Activated CD4-positive, alpha-beta T cell treated with anti-CD3 and anti-CD28 coated beads for 4 hours (primary cell): ENCODE measurements at places on chromosomes 2 and 18.

DNA sequence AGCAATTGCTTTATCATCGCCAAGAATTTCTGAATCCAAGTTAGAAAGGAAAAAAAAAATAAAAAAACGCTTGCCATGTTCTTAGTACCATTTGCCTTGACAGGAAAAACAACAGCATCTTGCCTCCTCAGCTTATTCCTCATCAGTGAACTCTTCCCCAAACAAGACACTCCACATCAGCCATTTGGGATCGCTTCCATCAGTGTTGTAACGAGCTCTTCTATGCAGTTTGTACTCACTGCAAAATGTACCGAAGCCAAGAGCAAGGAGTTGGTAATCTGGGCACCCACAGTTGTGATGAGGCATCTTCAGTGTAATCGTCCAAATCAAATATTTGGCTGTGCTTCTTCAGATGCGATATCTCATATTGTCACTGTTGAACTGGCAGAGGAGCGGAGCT, 503.7 kb downstream of the TMEM182 start:
- no peak for DNase-seq

DNA sequence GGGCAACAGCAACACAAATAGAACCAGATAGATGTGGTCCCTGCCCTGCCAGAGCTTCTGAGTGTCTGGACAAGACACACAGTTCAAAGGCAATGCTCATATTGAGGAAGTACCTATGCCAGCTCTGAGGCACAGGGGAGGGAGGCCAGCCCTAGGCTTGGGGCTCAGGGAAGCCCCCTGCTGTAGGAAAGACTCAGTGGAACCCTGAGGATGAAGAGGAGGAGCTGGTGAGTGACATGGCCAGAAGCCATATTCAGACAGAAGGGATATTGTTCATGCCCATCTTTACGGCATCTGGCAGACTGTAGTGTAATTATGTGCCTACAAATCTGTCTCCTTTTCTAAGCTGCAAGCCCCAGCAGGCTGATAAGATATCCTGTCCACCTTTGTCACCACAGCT, 8.8 kb downstream of the SIGLEC15 start:
- no peak for DNase-seq

DNA sequence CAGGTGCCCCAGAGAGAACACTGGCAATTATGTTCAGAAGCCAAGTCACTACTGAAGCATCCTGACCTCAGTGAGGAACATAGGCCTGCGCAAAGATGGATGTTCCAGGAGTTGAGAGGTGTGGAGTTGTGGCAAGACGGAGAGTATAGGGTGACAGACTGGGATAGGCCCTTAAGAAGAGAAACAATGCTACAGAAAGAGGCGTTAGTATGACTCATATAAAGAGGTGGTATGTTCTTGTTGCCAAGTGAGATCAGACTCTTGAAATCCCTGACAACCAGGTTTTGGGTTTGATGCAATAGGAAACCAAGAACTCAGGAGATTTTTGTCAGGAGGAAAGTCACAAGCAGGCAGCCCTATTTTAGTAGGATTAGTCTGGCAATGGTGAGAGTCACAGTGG, 185.6 kb downstream of the RIT2 start:
- DNase-seq = no peak

GRCh38 chr2:5077479-5078089, 614.6 kb upstream of the SOX11 start:
- no peak for DNase-seq

DNA sequence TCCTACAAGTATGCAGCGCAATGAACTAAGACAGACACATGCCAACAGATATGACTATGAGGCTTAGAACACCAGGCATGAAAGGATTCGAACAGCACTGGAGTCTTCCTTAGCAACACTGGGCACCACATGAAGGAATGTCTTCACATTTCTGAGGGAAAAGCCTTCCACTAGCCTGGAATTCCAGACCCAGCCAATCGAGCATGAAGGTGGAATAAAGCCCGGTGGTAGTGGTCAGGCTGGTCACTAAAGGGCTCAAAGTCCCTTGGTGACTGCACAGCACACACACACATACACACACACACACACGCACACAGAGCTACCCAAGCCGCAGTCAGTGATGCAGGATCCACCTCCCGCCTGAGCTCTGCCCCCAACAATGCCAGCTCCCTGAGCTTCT, 19.7 kb upstream of the SFXN5 start:
- no peak for DNase-seq

DNA sequence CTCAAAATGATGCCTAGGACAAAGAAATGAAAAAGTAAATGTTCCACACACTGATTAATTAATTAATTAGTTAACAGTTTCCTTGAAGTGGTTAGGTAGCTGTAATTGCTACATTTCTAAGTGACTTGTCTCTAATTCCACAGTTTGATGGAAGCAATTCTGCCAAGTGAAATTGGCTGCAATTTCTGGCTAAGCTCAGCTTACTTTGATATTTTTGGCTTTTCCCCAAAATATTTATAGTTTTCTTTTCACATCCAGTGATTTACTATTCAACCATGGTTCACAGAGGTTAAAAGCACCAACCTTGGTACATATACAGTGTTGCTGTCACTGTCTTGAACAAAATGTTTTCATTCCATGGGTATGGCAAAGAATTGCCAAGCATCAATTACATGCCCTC, 459.5 kb upstream of the CDH20 start:
- DNase-seq = no peak

DNA sequence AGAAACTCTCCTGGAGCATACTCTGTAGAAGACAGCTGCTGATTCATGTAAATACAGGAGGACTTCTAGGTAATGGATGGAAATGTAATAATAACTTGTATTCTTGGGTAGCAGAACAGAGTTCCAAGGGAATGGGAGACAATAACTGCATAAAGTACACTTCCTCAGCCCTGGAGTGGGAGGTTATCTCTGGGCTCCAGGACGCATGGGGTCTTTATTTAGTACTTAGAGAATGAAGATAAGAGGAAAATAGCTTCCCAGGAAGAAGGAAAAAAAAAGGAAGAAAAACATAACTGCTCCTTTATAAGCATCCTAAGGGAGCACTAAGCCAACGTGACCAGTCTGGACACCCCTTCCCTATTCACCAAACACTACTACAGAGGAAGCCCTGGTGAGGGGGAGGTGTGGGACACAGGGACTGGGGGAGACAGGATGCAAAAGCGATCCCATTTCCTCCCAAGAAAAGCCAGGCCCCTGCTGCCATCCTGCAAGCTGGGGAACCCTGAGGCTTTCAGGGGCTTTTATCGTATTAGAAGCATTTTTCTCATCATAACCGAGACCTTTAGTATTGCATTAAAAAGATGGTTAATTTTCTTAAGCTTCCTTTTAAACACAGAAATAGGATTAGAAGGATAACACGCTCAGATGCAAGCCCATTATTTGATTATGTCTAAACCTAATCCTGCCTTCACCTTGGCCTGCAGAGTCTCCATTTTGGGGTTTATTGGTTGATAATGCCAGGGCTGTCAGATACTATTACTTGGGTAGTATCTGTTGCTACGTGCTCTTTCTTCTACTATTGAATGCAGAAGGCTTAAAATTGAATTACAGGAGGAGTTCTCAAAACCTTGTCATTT, 78.5 kb downstream of the KLF7 start:
- no peak for DNase-seq

DNA sequence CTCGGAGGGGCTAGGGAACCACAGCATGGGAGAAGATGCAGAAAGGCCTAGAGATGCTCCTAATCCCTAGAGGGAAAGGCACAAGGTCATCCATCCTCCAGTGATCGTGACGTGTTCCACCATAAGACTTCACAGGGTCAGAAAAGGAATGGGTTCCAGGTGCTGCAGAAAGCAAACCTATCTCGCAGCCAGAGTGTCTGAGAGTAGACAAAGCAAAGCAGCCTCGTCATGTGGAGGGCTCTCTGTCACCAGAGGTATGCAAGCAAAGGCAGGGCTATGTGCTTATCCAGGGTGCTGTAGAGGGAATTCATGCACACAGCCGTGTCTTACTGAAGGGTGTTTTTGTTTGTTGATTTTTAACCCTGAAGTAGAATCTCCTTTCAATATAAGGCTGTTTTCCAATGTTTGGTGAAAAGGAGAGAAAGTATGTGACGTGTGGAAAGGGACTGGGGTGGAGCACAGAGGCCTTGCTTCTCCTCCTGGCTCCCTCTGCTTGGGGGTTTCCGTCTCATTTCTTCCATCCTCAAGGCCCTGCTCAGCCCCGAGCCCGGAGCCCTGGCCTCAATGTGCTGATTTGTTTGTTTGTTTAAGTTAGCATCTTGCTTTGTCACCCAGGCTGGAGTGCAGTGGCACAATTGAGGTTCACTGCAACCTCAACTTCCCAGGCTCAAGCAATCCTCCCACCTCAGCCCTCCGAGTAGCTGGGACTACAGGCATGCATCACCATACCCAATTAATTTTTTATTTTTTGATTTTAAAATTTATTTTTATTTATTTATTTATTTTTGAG, 3.0 kb downstream of the GPR55 start:
- no peak for DNase-seq

DNA sequence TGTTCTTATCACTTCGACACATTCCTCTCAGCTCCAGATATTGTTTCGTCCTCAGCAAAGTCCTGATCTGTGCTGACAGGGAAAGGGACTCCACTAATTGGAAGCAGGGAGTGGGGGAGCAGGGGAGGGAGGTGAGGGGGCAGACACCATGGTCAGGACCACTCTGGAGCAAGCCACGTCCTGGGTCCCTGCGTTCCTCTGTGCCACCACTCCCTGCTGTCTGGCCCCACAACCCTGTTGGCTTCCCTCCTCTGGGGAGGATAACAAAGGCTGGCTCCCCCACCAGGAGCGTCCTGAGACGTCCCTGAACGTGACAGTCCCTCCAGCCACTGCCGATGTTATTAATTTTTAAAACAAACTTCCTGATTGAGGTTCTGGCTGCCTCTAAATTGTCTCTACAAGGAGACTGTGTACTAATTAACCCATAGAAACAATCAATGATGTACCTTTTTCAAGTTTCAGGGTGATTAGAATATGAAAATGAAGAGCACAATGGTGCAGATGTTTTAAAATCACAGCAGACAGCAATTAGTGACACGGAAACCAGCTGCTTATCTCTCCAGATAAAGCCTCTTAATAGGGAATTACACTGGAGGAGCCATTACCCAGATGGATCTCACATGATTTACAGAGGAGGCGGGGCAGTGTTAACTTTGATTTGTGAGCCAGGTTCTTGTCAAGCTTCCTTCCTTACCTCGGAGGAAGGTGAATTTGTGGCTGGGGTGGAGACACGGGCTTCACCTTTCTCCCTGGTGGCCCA, 257.5 kb downstream of the SETBP1 start:
- no peak for DNase-seq

GRCh38 chr18:77811503-77811902, 561.9 kb downstream of the GALR1 start:
- DNase-seq = no peak

- DNase-seq = no peak
These were observed 159.1 kb downstream of the LNPK start for GRCh38 chr2:175842996-175843395.

DNA sequence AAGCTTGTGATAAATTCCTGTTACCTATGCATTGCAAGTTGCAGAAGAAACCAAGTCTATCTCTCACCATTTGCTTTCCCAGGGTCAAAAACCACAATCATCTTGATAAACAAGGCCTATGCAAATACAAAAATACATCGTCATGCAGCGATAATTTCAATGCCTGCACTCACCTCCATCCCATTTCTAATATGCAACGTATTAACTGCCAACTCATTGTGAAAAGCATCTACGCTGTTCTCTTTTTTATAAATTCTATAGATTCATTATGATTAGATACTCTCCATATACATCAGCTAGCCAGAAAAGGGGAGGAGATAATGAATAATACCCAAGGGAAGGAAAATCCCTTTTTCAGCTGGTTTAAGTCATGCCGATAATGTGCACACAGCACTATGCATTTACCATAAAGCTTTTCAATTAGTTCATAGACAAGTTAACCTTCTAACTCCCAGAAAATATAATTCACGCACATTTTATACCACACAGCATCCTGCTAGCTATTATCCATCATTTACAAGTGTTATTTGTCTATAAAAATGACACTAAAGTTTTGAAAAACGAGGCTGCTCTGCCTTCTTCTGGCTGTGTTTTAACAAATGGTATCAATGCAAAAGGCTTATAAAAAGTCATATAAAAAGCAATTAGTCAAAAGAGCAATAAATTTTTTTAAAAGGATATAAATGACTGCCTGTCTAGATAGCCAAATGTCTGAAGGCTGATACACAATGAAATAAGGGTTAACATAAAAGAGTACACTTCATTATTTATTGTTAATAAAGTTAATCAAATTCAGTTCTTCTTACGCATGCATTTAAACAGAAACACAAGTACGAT, 77.6 kb downstream of the AFF3 start:
- DNase-seq = no peak

GRCh38 chr2:17682098-17682857, 71.3 kb downstream of the SMC6 start:
- no peak for DNase-seq

- DNase-seq = no peak
These were observed 677.5 kb upstream of the FSHR start for GRCh38 chr2:49831698-49832367.

DNA sequence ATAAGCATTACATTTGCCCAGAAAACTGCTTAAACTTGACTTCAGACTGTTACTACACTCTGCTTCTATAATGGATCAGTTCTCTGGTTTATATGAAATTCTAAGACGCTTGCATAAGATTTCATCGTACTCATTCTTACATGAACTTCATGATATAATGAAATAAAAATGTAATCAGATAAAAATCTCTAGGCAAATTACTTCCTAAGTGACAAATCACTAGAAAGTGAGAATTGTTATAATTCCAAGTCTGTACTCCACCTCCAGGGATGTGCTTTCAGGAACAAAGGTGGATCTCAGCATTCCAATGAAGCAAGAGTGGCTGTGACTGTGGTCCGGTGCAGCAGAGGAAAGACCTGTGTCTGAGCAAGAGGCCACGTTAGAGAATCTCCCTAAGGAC, 226.2 kb downstream of the PIEZO2 start:
- no peak for DNase-seq

DNA sequence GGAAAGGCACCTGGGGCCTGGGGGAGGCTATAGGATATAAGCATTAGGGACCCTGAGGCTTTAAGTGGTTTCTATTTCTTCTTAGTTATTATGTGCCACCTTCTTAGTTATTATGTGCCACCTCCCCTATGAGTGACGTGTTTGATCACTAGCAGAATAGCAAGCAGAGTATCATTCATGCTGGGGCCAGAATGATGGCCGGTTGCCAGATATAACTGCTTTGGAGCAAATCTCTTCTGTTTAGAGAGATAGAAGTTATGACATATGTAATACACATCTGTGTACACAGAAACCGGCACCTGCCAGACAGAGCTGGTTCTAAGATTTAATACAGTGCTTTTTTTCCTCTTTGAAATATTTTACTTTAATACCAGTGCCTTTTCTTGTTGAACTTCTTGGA, 29.4 kb downstream of the LIPG start:
- no peak for DNase-seq

GRCh38 chr2:5537180-5537688, 154.9 kb upstream of the SOX11 start:
- no peak for DNase-seq

- no peak for DNase-seq
These were observed 70.2 kb downstream of the SOCS6 start for GRCh38 chr18:70359071-70359470.

GRCh38 chr18:40326985-40327384, 1628.0 kb upstream of the PIK3C3 start:
- DNase-seq = no peak

- DNase-seq = no peak
These were observed 14.2 kb downstream of the ATOH8 start for GRCh38 chr2:85767803-85768665.

GRCh38 chr2:127084611-127085316, 22.2 kb downstream of the BIN1 start:
- no peak for DNase-seq
